GF-D8 (cell line): ENCODE measurements at places on chromosomes 3 and 15.

DNA sequence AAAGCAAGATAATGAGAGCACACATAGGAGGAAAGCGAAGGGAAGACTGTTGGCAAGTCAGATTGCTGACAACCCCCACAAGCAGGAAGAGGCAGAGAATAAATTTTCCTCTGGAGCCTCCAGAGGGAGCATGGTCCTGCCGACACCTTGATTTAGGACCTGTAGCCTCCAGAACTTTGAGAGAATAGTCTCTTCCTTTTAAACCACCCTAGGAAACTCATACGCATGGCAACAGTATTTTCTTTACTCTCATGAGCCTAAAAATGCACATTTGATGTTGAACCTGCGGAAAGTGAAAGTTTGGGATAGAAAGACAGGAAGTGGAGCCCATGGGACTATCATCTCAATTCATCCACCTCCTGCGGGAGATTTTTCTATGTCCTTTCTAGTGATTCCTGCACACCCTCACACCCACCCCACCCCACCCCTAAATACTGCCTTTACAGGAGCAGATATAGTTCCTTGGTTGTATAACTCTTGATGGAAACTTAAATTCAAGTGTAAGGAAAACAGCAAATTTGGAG lies 116.7 kb upstream of the LPP start:
- no peak for DNase-seq

GRCh38 chr15:98513428-98513986 lies 134.8 kb upstream of the IGF1R start:
- DNase-seq, result no peak

GRCh38 chr15:51735228-51736010 lies 2.0 kb downstream of the LYSMD2 start:
- DNase-seq, result no peak

GRCh38 chr3:152139651-152140050 lies 129.1 kb upstream of the MBNL1 start:
- DNase-seq, result no peak

DNA sequence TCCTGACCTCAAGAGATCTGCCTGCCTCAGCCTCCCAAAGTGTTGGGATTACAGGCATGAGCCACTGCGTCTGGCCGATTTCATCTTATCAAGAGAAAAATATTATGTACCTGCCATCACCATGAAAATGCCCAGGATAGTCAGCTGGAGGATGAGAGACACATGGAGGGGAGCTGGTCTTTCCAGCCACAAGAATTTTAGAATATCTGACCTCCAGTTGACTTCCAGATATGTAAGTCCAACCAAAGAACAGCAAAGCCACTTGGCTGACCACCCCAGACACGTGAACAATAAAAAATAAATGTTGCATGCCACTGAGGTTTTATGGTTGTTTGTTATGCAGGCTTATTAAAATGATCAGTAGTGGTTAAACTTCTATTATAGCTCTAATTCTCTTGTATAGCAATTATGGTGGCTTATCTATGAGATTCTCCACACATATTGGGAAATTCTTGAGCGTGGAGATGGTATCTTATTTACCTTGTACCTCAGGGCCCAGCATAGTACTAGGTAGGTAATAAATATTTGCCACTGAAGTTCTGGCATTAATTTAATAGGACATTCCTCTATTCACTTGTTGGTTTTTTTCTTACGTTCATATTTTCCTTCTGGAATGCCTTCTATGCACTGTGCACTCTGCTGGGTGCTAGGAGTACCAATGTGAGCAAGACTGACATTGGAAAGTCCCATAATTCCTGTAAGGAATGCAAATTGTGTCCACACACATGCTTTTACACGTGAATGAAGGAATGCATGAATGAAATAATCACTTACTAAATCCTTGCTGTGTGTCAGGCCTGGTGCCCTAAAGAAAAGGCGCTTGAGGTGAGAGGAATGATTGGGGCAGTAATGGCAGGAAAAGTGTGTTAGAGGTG lies 77.6 kb downstream of the EDEM1 start:
- DNase-seq, result no peak

- no peak for DNase-seq
These were observed 18.1 kb downstream of the ARL8B start for GRCh38 chr3:5140230-5140621.

DNA sequence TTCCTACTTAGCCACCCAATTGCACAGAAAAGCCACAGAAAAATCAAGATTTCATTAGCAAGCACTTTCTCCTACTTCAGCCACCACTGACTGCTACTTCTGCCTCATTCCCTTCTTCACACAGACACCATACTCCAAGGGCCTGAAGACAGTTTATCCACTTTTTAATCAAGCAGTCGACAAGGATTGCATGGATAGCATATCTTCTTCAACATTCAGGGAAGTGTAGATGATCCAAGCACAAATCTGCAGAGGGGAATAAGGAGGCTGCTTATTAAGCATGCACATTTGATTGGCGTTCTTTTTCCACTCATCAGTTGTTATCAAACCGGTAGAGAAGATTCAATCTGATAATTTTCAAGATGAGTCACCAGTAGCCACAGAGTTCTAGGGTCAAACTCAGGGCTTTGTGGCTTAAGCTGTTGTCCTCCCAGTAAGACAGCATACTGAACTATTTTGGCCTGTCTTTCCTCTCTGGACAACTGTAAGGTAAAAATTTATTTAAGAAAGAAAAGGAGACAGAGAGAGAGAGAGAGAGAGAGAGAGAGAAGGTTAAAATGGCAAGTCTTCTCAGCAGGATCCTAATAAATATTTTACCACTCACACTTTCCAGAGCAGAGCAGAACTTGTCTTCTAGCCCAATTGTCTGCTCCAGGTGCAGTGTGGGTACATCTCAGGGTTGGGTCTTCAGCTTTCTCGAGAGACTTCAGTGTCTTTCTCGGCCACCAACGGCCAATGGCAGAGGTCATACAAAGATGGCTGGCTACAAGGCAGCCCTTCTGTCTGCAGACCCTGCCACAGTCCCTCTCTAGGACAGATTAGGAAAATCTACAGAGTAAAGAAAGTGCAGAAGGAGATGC lies 80.6 kb upstream of the BHLHE40 start:
- peak; percentile 8 for DNase-seq

GRCh38 chr3:197518881-197519421 lies 36.8 kb downstream of the BDH1 start:
- DNase-seq, result no peak

GRCh38 chr15:83193721-83194120 lies 13.9 kb downstream of the HDGFL3 start:
- DNase-seq, result no peak

- DNase-seq, result no peak
These were observed 510.8 kb upstream of the SEMA6D start for GRCh38 chr15:47206358-47206978.

- DNase-seq, result no peak
These were observed 884.8 kb downstream of the FHIT start for GRCh38 chr3:60366486-60366885.

GRCh38 chr15:73433873-73434272 lies 9.1 kb upstream of the REC114 start:
- no peak for DNase-seq

DNA sequence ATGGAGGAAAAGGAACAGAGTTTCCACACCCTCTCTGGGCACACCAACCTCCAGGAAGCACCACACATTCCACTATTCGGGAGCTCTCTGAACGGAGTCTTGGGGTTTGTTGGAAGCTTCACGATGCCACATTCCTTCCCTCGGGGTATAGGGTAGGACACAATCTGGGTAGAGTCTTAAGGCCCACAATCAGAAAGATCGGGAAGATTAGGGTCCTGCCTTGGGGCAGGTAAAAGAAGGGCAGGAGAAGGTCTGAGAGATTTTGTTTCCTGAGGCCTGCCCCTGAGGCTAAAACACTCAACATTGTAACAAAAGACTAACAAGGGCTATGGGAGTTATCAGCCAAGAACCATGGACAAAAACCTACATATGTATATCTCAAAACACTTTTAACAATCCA lies 89.2 kb upstream of the RAP2B start:
- no peak for DNase-seq

DNA sequence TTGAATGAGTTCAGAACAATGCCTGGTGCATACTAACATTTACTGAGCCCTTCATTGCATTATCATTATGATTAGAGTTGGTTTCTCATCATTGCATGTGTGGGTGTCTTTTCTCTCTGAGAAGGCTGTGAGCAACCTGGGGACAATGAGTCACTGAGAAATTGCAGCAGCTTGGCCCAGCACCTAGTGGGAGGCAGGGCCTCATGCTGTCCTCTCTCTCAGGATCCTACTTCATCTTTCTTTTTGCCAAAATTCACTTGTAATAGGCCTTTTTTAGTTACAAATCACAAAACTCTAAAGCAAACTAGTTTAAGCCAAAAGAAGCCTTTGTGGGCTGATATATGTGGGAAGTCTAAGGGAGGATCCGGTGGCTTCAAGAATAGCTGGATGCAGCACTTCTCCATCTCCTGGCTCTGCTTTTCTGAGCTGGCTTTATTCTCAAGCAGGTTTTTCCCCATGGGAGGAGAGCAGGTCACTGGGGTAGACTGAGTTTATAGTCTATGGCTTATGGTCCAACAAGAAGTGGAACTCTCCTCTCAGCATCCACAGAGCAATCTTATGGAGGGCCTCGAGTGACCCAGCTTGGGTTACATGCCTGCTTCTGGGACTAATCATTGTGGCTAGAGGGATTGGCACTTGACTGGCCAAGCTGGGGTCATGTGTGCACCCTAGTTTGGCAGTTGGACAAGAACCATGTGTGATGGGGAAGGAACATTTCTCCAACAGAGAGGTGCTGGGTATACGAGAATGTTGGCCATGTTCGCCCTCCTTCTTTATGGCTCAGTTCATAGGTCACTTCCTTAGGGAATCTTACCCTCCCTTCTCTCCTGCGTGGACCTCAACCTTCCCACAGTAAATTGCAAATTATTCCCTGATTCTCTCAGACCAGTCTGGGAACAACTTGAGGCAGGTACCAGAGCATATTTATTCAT lies 8.7 kb upstream of the CAMK1 start:
- DNase-seq, result no peak

GRCh38 chr3:77038930-77039605 lies 831 bp upstream of the ROBO2 start:
- DNase-seq, result no peak

GRCh38 chr15:64865998-64866520 lies 24.3 kb downstream of the PLEKHO2 start:
- DNase-seq, result no peak
